ENCODE measurements at places on chromosomes 7 and 10.
A peak's percentile ranks its signal among the peaks of the same experiment; 100 is the strongest.

GRCh38 chr7:131607291-131608115 lies 51.1 kb upstream of the PODXL start:
- no peak for DNase-seq

DNA sequence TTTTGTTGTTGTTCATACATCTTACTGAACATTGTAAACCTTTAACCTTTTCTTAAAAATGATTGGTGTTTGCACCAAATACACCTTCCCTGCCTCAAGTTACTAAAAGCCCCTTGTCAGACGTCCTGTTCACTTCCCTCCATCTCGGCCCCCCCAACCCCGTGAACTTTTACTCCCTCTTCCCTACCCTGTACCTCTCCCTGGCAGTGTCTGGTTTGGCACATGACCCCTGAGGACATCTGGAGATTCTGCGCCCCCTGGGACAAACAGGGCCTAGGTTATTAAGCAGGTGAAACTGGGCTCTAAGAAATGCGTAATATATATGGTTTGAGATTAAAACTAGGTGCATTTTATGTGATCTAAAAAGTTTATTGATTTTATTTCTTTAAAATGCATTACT lies 1.4 kb downstream of the PPP2R2D start:
- DNase-seq, result no peak

GRCh38 chr10:69186524-69186923 lies 6.5 kb downstream of the SUPV3L1 start:
- no peak for DNase-seq

DNA sequence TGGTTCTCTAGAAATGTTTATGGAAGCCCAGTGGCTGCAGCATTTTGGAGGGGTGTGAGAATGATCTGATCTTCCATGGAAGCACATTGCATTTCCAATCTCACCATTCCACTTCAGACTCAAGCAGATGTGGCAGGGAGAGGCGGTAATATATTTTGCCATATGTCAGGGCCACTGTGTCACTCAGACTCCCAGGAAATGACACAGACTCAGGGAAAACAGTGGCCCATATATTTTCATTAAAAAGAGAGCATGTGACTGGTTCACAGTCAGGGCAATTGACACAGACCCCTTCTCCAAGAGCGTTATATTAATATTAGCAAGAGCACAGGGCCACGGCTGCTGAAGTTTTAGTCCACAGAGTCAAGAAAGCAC lies 149.3 kb upstream of the NRP1 start:
- DNase-seq, result no peak

- no peak for DNase-seq
Observed at GRCh38 chr10:31830887-31831286, 97.7 kb downstream of the ARHGAP12 start.

- DNase-seq, result no peak
Observed at GRCh38 chr7:65980478-65981250, 1.3 kb downstream of the GUSB start.

GRCh38 chr10:31554556-31554955 lies 235.5 kb downstream of the ZEB1 start:
- DNase-seq, result peak; percentile 66

DNA sequence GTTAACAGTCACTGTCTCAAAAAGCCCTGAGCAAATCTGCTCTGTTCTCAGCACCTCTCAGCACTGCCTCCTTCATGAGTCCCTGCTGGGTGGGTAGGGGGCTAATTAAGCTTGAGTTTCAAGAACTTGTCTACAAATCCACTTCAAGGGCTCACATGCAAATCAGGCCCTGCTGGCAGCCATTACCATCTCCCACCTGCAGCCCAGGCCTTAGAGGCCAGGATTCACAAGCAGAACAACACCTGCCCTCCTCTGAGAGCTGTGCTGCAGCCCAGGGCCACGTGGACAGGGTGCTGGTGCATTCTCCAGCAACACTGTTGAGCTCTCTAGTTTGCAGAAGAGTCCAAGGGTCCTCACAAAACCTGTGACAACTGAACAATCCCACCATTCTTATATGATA lies 119.2 kb downstream of the DPP6 start:
- DNase-seq, result no peak

- no peak for DNase-seq
Observed at GRCh38 chr10:26215935-26216584, 514 bp upstream of the GAD2 start.

- DNase-seq, result no peak
Observed at GRCh38 chr7:151408839-151409666, 785 bp downstream of the WDR86 start.

- DNase-seq, result no peak
Observed at GRCh38 chr10:4532467-4532866, 293.5 kb upstream of the AKR1E2 start.

DNA sequence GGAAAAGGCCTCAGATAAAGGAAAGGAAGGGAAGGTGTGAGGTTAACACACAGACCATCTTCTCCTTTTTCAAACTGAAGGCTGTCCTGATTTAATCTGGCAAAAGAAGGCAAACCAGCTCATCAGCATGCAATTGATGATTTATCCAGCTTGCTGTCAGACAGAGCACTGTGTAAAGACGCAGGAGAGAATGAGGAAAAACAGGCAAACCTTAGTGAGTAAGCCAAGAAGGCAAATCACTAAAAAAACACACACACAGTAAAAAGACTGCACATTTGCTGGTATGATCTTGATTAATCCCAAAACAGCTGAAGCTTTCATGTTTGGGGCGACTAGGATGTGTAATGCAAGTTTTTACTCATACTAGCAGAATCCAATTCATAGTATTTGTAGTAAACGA lies 65.8 kb upstream of the SKAP2 start:
- DNase-seq, result no peak

GRCh38 chr10:44674536-44675386 lies 236.4 kb upstream of the TMEM72 start:
- no peak for DNase-seq

DNA sequence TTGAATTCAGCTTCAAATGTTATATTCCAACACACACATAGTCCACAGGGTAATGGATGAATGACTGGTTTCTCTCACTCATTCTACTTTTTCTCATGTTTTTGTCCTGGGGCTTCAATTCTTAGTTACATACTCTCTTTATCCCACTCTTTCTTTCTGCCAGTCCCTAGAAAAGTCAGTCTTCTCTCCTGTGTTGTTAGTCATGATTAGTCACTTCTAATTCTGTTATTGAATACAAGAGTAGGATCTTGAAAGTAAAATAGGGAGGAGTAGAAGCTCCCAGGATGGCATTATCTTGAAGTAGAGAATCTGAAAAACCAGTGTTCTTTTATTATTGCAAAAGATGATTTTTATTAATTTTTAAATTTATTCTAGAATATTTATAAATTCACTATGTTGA lies 45.5 kb upstream of the CALCR start:
- DNase-seq, result no peak

DNA sequence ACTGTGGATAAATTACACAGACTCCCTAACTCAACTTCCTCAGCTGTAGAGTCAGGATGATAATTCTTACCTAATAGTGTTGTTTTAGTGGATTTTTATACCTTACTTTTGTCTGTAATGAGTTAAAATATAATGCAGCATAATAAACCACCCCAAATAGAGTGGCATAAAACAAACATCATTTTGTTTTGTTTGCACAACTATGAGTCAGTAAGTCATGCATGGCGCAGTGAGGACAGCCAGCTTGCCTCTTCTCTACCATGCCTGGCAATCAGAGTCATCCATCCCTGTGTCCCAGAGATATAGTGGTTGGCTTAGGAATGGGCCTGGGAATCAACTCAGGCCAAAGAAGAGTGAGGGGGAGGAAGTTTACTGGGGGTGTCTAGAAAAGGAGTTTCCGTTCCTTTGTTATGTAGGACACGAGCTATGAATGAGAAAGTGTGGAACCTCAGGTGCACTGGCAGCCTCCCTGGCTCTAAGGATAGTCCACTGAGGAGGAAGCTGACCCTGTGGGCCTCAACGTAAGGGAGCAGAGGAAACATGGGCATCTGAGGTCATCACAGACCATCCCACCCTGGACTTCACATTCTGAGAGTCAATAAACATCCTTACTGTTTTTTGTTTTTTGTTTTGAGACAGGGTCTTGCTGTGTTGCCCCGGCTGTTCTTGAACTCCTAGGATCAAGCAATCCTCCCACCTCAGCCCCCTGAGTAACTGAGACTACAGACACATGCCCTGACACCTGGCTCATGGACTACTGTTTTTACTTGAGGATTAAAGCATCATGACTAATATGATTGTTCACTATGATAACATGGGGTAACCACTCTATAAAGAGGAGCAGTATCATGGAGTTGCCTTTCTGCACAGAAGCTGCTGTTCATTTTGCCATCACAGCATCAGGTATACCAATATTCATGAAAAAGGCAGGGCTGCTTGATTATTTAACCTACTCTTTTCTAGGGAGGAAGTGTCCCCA lies 21.0 kb upstream of the GRB10 start:
- DNase-seq, result no peak
